ENCODE measurements at places on chromosomes 5 and 9.

DNA sequence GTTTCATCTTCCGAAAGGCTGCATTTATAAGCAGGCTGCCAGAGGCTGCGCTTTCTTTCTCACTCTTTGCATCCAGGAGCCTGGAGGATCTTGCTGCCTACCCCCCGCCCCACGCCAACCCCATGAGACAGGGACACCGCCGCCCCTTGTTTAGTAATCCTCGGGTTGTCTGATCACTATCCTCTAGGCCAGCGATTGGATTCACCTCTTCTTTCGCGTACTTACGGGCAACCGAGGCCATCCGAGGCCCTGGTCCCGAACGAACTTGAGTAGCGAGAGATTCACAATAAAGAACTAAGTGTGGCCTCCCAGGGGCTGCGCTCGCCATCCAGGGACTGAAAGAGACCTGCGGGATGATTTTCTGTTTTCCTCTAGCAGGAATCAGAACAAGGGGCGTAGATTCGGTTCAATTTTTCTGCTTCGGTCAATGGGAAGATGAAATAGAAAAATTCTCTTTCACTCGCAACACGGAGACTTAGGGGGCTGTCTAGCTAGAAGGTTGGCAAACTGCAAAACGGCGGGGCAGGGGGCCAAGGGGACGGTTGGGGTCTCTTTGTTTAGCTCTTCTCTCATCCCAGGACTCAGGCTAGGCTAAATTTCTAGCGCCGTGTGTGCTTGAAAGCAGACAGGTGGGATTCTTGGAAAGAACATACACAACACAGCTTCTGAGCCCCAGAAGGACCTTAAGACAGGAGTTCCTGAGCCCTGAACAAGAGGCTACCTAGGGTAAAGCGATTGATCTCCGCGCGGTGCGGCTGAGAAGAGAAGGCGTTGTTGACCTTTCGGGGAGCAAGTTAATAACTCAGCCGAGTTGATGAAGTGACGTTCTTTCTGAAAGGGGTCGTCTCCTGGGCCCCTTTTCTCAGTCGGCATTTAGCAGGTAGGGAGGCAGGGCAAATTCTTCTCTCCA, 5.8 kb upstream of the ISL1 start:
- no peak for DNase-seq

DNA sequence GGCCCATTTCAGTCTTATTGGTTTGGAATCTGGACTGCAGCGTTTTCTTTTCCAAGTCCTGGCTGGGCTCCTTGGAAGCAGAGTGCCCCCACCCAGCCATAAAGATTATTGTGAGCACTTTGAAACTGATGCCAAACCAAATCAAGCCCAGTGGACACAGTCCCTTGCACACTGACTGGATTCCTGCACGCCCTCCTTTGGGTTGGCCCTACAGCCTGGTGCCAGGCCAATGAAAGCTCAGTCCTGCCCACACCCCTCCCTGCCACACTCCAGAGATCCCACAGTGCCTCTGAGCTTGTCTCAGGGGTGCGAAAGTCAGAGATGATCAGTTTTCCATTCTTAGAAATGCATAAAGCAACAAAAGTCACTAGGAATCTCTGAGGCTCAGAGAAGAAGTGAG, 181.9 kb downstream of the CETN3 start:
- DNase-seq = no peak

DNA sequence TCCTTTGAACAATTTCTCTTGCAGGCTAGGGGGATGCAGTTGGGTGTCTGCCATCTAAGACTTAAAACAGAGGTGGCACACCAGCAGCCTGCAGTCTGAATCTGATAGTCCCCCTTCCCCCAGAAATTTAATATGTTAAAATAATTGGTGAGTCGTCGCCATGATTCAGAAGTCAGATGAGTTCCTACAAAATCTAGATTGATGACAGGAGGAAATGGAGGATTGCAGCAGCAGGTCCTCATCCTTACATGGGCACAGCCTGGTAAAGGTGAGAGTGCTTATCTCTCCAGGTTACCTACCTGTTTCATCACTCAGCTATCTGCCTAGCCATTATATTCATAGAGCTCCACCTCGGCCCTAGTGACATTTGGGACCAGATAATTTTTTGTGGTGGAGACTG, 112.3 kb downstream of the PCSK1 start:
- no peak for DNase-seq

GRCh38 chr5:149617760-149618306, 36.5 kb downstream of the ARHGEF37 start:
- DNase-seq = no peak

GRCh38 chr5:6542421-6543345, 90.2 kb downstream of the NSUN2 start:
- DNase-seq = no peak

GRCh38 chr5:90654215-90654614, 95.6 kb downstream of the ADGRV1 start:
- no peak for DNase-seq

DNA sequence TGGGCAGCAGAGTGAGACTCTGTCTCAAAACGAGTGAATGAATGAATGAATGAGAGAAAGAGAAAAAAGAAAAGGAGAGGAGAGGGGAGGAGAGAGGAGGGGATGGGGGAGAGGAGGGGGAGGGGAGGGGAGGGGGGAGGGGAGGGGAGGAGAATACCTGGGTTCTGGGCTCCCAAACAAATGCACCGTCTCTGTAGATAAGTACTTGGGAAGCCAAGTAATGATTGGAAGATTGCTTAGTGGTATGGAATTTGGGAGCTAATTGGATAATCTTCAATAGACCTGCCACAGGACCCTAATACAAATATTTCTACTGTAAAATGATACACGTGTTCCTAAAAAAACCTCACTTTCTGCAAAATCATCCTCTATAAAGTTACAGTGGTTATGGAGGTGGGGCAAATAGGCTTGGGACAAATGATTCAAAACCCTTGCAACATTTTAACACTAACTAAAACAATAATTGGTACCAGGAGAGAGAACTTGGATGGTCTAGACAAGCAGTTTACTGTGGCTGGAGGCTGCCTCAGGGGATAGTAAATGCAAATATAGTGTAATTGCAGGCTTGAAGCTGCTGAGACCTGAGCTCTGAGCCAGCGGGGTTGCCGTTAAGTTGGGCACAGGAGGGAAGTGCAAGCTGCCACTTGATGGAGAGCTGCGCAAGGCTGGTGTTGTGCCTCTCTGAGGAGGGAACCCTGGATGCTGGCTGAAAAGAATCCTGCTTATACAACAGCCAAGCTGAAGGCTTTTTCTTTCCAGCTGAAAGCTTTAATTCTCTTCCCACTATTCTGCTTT, 3.5 kb downstream of the HEMGN start:
- no peak for DNase-seq

GRCh38 chr5:10125116-10125515, 124.6 kb downstream of the ATPSCKMT start:
- no peak for DNase-seq

- DNase-seq = no peak
These were observed 95.3 kb upstream of the ITGA2 start for GRCh38 chr5:52893863-52894262.

GRCh38 chr9:28136113-28136512, 562.8 kb upstream of the C9orf72 start:
- no peak for DNase-seq

- DNase-seq = no peak
These were observed 111.7 kb downstream of the KCNN2 start for GRCh38 chr5:114473541-114473940.

DNA sequence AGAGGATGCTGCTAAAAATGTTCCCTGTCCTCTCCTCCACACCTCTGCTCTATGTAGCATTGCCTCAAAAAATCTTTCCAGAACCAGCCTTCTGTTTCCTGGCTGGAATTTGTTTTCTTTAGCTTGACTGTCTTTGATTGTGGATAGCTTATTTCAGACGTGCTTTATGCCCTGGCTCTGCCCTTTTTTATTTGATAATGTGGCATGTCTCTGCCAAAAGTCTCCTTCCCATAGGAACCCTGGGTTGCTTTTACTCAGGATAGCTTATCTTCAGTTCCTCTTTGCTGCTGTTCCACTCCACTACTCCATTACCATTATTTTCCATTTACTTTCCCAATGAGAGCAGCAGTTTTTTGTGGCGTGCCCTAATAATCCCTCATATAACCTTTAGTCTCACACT, 885 bp upstream of the TMEM252 start:
- DNase-seq = no peak

- DNase-seq = no peak
These were observed 103.2 kb downstream of the KLHL3 start for GRCh38 chr5:137632716-137633115.

DNA sequence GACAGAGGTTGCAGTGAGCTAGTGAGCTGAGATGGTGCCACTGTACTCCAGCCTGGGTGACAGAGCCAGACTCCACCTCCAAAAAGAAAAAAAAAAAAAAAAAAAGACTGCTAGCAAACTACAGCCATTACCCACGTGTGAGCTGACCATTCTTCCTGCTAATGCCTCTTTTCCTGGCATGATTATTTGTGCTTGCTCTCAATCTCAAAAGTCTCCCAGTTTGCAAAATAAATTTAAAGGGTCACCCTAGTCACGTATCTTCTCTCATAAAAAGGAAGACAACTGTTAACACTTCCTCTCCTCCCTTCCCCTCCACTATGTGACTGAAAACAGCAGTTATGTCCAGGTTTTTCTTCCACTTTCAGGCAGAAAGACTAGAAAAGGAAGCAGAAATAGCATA, 37.2 kb downstream of the TRIM36 start:
- no peak for DNase-seq

GRCh38 chr5:101418713-101419118, 515.6 kb upstream of the ST8SIA4 start:
- no peak for DNase-seq

- no peak for DNase-seq
These were observed 7.9 kb downstream of the MTRR start for GRCh38 chr5:7876867-7877266.

DNA sequence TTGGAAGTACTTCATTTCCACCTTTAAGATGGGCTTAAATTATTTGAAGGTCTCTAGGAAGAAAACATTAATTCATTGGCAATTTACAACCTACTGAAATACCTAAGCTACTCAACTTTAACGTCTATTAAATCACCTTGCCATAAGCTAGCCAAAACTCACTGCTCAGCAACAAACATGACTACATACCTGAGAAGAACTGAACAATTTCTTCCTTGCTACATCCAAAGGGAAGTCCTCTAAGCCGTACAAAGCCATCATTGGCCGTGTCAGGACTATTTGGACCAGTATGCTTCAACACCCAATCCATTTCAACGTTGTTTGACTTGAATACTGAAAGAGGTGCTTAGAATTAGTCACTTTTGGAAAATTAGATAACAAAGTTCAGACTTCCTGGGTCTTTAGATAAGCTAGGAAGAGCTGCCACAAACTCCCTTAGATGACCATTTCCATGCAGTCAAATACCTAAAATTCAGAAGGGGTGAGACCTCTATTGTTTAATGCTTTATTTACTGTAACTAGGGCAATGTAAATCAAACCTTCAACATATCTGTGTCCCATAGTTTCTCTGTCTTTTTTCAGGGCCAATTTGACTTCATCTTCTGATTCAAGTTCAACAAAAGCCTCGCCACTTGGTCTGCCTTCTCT, 2.6 kb downstream of the HNRNPH1 start:
- no peak for DNase-seq

GRCh38 chr5:34838785-34839714, at the start of gene TTC23L:
TSS of gene TTC23L (plus strand) at chr5:34839164. CDS start at chr5:34840672, 1,508 bp downstream.
- DNase-seq = peak; percentile 99

DNA sequence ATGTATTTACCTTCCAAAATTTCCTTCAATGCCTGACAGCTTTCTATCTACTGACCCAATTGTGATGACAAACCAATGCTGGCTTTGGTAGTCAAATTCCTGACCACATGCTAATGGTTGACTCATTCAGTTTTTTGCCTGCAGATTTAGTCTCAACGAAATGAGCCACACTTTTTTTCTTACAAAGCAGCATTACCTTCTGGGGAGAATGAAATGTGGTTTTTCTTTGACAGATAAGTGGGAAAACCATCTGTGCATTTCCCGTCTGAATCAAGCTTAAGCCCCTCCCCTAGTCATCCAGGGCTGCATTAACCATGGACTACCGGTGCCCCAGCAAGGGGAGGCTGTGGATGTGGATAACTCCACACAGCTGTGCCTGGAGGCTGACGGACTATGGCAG, 99.6 kb upstream of the TAF11L2 start:
- no peak for DNase-seq

- no peak for DNase-seq
These were observed 169.3 kb downstream of the CCDC192 start for GRCh38 chr5:127872494-127872893.

- no peak for DNase-seq
These were observed 62.6 kb downstream of the PSMB7 start for GRCh38 chr9:124352616-124353015.

DNA sequence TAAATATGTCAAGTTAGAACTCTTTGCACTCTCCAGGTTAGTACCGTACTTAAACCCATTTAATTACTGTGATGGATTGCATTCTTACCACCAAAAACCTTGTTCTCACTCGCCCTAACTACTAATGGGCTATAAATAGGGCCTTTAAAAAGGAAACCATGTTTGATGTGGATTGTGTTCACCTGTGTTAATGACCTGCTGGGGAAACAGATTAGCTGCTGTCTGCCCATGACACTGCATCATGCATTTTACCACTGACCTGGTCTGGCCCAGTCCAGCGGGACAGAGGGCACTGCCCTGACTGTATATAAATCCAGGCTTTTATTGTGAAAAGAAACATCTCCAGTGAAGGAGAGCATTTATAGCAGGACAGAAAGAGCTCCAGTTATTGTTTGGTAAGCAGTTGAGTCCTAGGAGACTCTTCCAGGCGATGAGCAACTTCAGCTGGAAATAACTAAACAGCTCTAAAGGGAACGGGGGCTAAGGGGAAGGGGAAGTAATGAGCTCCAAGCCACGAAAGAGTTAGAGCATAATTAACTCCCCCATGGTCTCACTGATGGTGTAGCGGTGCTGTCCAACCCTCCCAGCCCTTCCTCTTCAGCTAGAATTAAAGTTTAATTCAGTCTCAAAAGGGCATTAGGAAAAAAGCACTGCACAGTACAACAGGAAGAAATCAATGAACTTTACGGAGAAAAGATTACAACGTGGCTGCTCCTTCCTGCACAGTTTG, 303.1 kb downstream of the ENC1 start:
- no peak for DNase-seq

- no peak for DNase-seq
These were observed 648.2 kb downstream of the MAT2B start for GRCh38 chr5:164153469-164154172.
